T47D (cell line): ENCODE measurements at places on chromosomes 7 and 10.
A peak's percentile ranks its signal among the peaks of the same experiment; 100 is the strongest.

DNA sequence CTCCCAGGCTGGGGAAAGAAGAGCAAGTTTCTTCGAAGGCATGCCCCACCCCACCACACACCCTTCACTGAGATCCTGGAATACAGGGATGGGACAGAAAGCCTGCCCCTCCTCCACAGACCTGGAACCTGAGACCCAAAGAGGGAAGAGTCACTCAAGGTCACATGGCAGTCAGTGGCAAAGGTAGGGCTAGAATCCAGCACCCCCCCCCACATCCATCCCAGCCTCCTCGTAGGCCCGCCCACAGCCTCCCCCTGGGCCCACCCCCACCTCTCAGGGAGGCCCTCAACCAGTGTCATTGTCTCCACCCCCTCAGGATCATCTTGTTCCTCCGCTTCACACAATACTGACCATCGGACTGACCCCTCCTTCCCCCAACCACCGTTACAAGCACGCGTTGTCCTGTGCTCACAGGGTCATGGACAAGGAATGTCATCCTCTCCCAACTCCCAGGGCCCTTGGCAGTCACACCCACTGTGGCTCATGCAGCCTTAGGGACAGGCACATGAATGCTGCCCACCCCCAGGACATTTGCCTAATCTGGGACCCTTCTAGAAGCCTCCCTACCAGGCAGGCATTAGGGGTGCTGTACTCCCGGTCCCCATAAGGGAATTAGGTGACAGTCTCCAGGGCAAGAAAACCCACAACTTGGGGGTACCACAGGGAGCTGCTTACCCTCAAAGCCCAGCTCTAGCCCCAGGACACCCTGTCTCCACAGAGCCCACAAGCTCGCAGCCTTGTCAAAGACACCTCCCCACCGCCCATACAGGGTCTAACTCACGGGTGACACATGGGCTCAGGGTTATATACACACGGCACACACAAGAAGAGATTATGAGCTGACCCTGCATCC lies 1.4 kb downstream of the KCNH2 start:
- DNase-seq = no peak

DNA sequence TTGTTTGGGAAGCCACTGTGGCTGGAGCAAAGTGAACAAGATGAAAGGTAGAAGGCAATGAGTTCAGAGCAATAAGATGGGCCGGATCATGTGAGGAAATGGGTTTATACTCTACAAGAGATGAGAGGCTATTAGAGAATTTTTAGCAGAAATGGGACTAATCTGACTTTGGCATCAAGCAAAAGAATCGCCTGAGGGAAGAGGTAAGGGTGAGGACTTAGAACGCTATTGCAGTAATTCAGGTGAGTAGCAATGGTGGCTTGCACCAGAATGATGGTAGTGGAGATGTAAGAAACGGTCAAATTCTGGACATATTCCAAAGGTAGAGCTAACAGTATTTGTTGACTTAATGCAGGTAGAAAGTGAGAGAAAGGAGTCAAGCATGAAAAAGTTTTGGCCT lies 29.5 kb upstream of the AKAP9 start:
- no peak for DNase-seq

DNA sequence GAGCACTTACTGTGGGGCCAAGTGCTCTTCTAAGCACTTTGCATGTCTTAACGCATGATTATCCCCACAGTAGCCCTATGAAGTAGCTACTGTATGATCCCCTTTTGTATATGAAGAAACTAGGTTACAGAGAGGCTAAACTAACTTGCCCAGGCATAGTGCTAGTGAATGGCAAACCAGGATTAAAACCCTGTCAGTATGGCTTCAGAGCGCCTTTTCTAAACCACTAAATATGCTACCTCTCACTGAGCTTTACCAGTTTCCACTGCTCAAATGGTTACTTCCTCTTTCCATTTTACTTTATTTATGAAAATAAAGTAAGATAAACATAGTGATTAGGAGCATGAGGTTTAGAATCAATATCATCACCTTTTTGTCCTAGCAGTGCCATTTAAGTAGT lies 73.6 kb downstream of the PODXL start:
- DNase-seq = no peak

GRCh38 chr7:36186359-36187121 lies 33.5 kb downstream of the EEPD1 start:
- DNase-seq = no peak

GRCh38 chr7:5543361-5543760 lies 119.7 kb upstream of the TNRC18 start:
- no peak for DNase-seq

DNA sequence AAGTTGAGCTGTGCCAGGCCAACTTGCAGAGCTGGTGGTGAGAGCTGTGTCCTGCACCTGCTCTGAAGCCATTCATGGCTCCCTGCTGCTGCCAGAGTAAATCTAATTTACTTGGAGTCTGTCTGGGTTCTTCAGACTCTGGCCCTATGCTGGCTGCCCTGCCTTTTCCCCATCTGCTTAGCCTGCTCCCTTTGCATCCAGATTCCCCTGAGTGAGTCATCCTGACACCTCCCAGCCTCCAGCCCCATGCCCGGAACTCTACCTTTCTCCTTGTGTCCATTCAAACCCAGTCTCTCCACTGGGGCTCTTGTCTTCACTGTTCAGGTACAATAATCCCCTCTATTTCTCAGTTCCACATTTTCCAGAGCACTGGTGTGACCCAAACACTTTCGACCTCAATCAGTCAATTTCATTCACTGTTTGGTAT lies 434.4 kb upstream of the ZMIZ1 start:
- DNase-seq = no peak

GRCh38 chr7:143499246-143499645 lies 21.6 kb downstream of the TAS2R41 start:
- no peak for DNase-seq

GRCh38 chr7:99597762-99598501 lies at the start of gene TMEM225B:
Gene TMEM225B, plus strand, starts transcription at chr7:99598267. Its CDS starts 6,122 bp downstream, at chr7:99604389.
- DNase-seq = no peak

DNA sequence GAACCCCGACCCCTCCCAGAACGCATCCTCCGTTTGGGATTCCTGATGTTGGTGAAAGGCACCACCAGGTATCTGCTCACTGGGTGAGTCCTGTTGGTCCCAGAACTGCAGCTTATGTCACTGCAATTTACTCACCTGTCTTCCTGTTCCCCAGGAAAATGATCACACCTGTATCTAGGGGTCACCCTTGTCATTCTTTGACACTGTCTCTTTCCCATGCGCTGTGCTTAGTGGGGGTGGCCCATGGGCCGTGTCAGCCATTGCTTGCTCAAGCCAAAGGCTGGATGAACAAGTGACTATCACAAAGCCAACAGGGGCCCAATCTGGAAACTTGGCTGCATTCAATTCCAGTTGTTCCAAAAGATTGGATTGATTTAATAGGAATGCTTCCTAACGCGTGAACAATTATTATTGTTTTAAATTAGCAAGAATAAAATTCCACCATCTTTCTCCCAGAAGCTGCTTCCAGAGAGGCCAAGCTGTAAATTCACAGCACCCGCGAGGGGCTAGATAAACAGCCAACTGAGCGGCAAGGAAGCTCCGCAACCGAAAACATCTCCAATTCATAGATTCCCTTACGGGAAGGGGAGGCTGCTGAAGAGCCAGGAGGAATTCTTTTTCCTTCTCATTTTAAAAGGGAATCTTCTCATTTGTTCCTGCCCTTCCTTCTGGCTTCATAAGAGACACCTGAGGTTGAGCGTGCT lies 134.8 kb upstream of the ZMIZ1 start:
- no peak for DNase-seq

- no peak for DNase-seq
Measured at GRCh38 chr10:67668448-67668847, 27.5 kb downstream of the CTNNA3 start.

DNA sequence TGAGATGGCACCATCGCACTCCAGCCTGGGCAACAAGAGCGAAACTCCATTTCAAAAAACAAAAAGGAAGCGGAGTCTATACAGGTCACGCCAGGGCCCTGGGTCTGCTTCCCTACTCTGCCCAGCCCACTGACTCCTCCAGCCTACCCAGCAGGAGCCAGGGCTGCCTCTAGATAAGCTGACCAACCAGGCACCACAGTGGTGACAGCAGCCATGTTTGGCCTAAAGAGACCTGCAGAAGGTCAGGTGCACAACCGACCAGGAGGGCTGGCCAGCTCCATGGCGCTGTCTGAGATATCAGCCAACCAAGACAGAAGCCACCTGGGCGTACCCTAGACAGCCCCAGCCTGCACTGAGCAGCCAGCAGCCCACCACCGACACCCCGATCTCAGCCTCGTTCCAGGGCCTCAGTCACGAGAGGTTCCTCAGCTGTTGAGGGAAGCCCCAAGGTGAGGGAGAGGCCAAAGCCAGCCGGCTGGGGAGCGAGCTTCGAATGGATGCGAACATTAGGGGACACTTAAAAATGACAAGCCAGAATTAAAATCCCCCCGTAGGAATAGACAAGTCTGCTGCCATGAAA lies 24.4 kb upstream of the PWWP2B start:
- no peak for DNase-seq

GRCh38 chr10:102152545-102152890 lies 329 bp downstream of the NOLC1 start:
- DNase-seq = peak; percentile 43

DNA sequence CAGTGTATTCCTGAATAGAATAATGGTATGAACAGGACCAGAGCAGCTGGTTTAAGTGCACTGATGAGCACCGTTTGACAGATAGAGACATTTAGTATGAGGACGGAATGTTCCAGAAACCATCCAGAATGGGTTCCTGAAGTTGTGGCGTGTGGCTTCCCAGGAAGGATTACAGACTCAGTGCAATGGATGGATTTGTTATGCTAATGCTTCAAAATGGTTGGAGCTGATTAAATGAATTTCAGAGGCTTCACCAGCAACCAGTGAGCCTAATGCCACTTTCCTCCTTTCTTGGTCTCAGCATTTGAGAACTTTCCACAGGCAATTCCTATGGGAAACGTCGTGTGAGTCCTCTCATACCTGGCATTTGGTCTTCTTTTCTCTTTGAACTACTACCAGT lies 9.9 kb downstream of the GATA3 start:
- no peak for DNase-seq

DNA sequence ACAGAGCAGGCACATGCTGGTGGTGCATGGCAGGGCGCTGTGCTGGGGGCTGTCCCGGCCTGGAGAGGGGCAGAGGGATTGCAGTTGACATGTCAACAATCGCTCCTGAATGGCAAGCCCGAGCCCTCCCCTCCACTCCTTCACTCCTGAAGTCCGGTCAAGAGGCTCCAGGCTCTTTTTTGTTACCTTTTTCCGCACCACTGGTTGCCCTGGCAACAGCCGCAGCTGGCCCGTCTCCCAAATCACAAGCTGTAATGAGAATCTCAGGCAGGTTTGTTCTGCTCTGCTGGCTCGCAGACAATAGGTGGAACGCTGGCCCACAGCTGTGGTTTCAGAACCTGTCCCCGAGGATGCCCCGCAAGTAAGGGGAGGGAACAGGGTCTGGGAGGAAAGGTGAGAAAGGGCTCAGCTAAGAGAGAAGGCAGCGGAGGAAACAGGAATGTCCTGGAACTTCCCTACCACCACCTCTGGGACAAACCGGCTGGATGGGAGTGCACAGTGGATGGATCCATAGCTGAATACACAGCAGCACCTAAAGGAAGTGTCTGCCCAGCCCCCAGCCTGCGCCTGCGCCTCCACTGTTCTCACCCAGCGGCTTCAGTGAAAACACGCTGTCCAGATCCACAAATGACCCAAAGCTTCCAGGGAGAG lies 58.9 kb downstream of the CALML3 start:
- DNase-seq = peak; percentile 80

DNA sequence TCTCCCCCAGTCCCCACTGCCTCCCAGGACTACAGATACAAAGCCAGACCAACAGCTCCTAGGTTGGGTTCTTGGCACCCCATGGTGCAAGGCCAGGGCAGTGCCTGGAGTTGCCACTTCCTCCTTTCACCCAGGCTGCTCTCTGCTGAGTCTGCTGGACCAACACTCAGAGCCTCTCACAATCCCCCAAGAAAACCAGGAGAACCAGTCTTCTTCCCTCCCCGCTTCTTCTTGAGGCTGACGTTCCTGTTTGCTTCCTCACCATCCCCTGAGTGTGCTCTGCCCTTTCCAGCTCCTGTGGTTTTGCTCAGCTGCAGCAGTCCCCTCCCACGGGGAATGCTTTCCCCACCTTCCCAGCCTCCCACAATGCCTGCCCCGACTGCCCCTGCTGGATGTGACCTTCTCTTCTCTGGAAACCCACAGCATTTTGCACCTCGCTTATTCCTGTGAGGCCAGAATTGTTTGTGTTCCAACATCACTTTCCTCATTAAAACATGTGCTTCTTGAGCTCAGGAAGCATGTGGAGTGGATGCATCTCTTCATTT lies 89.9 kb downstream of the GOLGA7B start:
- DNase-seq = no peak

GRCh38 chr7:139572704-139573385 lies 49.4 kb downstream of the CLEC2L start:
- no peak for DNase-seq

- peak; percentile 15 for DNase-seq
Measured at GRCh38 chr10:20674926-20675325, 222.2 kb downstream of the NEBL start.

DNA sequence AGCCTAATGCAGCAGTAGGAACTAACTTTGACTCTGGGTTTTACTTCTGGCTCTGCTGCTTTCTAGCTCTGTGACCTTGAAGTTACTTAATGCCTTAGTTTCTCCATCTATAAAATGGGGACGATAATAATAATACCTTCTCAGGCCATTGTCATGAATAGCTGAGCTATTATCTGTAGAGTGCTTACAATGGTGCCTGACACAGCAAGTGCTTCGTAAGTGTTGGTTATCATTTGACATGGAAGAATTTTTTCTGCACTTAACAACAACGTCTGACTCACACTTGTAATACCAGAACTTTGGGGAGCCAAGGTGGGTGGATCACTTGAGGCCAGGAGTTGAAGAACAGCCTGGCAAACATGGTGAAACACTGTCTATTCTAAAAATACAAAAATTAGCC lies 140.5 kb downstream of the ARL4A start:
- DNase-seq = no peak

- no peak for DNase-seq
Measured at GRCh38 chr7:134737566-134738345, 41.7 kb upstream of the CALD1 start.

DNA sequence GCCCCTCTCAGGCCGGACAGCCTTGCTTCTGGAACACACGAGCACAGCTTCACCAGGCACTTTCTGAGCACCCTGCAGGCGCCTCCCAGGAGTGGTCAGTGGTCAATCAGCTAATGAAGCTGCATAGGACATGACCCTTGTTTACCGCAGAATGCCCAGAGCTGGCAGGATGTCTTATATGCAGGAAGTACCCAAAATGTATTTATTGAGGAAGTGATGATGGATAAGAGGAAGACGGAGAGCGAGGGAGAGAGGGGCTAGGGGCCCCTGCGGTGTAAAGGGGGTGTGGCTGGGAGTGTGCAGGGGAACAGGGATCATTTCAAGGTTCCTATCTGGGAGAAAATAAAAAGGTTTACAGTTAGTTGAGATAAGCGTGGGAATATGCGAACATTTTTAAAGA lies 3.3 kb downstream of the CYP2E1 start:
- no peak for DNase-seq

- DNase-seq = no peak
Measured at GRCh38 chr10:21976739-21977138, 26.8 kb downstream of the DNAJC1 start.

- DNase-seq = no peak
Measured at GRCh38 chr7:132998763-132999162, 83.1 kb downstream of the CHCHD3 start.
